ENCODE measurements at places on chromosomes 12 and 14.

- DNase-seq = no peak
These were observed 2.8 kb downstream of the PIANP start for GRCh38 chr12:6697584-6698351.

GRCh38 chr12:111881716-111882115, 39.7 kb downstream of the MAPKAPK5 start:
- no peak for DNase-seq

GRCh38 chr12:95766356-95767019, 24.1 kb downstream of the NTN4 start:
- DNase-seq = no peak

GRCh38 chr12:52646613-52647012, 5.4 kb downstream of the KRT2 start:
- no peak for DNase-seq

DNA sequence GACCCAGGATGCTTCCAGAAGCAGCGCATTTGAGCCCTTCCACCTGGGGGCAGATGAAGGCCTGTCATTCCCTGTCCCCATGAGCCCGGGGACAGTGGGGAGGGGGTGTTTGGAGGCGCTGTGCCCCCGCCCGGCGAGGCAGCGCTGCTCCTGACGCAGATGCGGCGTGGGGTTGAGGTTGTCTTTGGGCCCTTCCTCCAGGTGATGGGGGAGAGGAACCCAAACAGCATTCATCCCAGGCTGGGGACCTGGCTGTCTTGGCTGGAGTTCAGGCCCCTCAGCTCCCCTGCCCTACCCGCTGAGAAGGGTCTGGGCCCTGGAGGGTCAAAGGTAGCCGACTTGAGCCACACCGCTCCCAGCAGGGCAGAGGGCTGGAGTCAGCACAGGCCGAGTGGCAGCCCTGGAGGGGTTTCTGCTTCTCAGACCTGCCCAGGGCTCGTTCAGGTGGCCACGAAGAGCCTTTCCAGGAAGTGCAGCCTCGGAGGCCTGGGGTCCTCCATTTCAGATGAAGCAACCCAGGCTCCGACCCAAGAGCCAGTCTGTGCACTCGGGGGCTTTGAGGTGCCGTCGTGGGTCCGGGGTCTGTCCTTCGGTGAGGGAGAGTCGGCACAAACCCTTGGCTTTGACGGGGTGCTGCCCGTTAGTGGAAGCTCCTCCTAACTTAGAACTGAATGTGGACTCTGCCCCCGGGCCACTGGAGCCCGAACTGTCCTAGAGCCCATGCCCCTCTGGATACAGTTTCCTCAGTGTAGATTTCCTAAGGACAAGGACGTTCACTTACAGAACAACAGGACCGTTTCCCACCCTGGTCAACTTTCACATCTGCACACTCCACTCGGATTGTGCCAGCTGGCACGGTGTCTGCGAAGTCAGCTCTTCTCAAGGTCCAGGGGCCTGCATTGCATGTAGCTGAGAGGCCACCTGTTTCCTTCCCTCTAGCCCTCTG, 16.1 kb downstream of the ACADS start:
- no peak for DNase-seq

DNA sequence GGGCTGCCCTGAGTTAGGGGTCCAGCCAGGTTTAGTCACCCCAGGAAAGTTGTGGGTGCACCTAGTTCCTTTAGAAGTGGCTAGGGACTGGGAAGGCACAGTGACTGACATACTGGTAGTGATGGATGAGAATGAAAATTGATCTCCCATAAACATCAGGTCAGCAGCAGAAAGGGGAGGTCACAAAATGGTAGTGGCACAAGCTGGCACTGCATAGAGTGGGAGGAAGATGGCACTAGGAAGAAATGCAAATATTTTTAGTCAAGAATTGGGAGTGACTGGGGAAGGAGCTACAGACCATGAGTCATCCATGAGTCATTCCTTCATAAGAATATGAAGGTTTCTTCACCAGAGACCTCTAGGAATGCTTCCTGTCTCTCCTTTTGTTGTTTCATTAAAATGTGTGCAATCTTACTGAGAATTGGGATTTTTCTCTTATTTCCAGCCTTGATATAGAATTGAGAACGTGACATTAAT, 198.3 kb upstream of the AMIGO2 start:
- no peak for DNase-seq

- no peak for DNase-seq
These were observed 6.5 kb upstream of the GLT8D2 start for GRCh38 chr12:104056419-104056972.

DNA sequence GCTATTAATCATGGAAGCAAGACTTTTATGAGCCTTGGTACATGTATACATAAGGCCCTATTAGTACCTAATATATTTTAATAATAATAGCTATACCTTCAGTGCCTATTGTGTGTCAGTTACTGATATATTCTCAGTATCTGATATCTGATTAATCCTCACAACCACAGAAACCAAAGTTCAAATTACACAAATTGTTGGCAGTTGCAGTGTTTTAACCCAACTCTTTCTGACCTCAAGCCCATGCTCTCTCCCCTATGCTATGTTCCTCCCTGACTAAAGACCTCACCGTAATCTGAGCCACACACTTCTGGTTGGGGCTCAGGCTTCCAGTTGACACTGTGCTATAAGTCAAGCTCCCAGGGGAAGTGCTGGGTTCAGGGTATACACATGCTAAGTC, 214.4 kb downstream of the SPTSSA start:
- no peak for DNase-seq

DNA sequence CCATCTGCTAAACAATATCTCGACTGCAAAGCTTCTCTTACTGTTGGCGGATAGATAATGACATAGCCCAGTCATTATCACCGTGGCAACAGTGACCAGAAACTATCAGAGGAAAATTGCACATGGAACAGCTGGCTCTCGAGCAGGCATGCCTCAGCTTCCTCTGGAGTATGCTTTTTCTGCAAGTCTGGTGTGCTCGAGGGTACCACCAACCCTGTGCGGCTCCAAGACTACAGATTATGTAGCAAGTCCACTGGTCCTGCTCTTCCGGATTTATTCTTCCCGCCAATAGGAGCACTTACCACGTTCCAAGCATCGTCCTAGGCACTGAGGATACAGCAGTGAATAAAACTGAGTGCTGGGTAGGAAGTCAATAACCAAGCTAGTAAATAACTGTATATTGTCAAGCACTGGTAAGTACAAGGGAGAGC, 1.4 kb upstream of the GLRX5 start:
- no peak for DNase-seq

- DNase-seq = no peak
These were observed 5.6 kb downstream of the GMFB start for GRCh38 chr14:54483073-54483745.

- no peak for DNase-seq
These were observed 715 bp downstream of the CACNB3 start for GRCh38 chr12:48818831-48819590.

GRCh38 chr12:111753144-111753881, 13.4 kb upstream of the ALDH2 start:
- no peak for DNase-seq

DNA sequence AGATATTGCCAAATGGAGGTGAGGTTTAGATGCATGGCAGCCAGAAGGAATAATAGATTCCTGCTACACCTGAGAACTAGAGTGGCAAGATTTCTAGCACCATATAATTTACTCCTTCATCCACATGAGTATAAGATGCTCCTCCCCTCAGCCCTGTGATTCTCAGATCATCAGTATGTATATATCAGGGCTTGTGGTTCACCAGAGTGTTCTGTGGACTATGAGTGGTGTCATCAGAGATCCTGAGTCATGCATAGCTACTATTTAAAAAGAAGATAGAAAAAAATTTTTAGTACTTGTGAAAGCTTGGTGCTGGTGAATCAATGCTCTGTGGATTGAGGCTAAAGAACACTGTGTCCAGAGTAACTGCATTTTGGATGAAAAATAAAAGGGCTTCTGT, 285.9 kb downstream of the BMP4 start:
- DNase-seq = no peak

GRCh38 chr12:6968426-6968825, 2.0 kb downstream of the PHB2 start:
- no peak for DNase-seq

DNA sequence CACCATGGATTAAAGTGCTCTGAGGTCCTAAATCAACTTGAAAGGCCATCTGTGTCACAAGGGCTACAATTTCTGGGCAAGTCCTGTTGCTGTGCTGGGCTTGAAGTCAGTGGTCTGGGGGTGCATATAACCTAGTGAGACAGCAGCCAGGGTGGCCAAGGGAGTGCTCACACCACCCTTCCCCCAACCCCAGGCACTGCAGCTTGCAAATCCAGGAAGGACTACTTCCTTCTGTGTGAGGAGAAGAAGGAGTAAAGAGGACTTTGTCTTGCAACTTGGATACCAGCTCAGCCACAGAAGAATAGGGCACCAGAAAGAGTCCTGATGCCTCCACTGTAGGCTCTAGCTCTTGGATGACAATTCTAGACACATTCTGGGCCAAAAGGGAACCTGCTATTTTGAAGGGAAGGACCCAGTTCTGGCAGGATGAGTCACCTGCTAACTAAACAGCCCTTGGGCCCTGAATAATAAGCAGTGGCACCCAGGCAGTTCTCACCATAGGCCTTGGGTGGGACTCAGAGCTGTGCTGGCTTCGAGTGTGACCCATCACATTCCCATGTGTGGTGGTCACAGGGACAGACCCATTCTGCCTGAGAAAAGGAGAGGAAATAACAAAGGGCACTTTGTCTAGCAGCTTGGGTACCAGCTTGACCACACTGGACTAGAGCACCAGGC, 32.6 kb upstream of the DHRS7 start:
- no peak for DNase-seq

DNA sequence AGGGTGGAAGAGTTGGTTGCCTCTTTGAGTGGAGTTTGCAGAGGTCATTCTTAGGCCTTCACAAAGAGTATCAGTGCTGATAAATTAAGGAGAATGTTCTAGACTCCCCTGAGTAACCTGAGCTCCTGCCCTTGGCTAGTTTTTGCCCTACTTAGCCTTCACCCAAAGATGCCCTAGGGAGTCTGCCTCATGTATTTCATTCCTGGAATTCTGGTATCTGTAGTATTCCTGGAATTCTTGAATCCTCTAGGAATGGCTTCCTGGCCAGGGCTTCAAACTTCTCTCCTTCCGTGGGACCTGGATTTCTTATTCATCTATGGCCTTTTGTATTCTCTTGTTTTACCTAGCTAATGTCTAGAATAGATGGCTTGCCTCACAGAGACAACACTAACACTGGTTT, 701.1 kb downstream of the NOVA1 start:
- DNase-seq = no peak

DNA sequence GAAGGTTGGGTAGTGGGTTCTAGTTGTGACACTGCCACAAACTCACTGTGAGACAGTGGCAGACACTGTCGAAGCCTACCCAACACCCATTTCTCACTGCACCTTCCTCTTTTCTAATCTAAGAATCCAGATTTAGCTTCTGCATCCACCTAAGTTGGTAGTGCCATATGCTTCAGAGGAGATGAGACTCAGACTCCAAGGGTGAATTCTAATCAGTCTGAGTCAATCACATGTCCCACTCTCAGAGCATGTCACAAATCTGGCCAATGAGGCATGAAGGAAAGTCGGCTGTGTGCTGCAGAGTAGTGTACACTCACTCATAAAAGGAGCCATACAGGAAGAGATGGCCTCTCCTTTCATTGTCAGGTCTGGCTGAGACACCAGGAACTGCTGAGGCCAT, 102.1 kb upstream of the RAP1B start:
- DNase-seq = no peak

GRCh38 chr14:90419200-90419599, 22.4 kb downstream of the CALM1 start:
- DNase-seq = no peak

DNA sequence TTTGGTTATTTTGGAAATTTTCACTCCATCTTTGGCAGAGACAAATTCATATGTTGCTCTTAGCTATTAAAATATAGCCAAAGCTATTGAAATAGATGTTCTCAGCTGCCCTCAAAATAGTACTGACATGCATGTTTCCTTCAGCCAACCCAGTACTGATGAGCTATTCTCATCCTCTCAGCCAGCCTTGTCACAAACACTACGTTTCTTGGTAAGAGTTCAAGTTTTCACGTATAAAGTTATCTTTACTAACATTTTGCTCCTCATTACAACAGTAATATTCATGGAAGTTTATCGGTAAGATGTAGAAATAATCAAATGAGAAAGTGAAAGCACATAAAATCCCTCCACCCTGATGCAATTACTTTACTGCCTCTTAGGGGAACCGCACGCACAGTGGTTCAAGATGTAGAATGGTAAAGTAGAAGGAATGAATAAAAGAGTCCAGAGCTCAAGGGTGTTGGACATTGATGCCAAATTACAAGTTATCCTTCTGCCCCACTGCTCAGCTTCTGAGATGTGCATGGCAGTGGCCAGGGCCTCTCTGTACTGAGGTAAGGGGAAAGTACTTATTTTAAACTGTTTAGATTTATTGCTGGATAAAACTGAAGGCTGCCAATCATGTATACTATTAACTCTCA, 20.7 kb downstream of the GCH1 start:
- no peak for DNase-seq

DNA sequence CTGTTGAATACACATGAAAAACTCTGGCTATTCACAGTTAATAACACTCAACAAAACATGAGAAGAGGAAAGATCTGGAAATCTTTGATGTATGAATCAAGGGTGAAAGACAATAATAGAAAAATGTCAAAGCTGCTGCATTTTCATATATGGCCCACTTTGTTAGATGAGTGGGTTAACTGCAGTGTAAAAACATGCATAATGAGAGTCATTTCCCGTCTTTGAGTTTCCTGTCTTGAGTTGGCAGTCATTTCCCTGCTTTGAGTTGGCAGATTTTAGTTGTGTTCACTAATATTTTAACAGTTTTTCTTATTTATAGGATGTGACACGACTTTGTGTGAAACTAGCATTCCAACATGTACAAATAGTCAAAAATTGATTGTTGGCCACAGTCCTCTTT, 87.9 kb upstream of the PTPRQ start:
- no peak for DNase-seq

- no peak for DNase-seq
These were observed 995 bp downstream of the TNFRSF1A start for GRCh38 chr12:6340745-6341416.

DNA sequence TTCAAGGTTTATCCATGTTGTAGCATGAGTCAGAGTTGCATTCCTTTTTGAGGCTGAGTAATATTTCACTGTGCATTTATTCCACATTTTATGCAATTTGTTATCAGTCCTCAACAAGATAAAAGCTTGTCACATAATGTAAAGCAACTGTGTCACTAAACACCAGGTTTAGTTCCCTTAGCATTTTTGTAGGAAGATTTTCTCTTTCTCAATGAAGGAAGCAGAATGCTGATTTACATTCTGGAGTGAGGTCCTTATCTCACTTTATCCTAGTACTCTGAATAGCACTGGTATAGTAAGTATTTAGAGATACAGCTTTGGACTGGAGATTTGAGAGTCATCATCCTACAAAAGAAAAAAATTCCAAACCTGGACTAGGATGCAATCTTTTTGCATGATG, 9.8 kb upstream of the EXD2 start:
- no peak for DNase-seq

DNA sequence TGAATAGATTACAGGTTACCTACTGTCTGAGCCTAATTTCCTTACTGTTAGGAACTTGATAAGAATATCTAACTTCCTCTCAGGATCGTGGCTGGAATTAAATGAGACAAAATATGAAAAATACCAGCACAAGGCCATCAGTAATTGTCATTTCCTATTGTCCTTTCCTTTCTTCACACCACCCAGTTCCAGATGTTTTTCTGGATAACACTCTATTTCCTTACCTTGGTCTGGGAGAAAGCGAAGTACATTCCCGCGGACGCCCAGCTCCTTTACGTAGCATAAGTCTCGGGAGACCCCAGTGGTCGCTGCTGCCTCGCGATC, 376 bp downstream of the GDF3 start:
- DNase-seq = no peak

Data from stimulated activated CD4-positive, alpha-beta T cell treated with anti-CD3 and anti-CD28 coated beads, Interleukin-1b, Interleukin-23, amount 100 ng/mL, for 4 hours (primary cell).